ENCODE measurements at places on chromosomes 6 and 20. TPM values are rescaled to one million over a fixed set of nuclear protein-coding genes. Genes with fewer than 3 reads are reported as not detected.

Gene MICAL1
- 30.5 TPM for polyA plus RNA-seq

GRCh38 chr20:10576411-10577090, 97.2 kb downstream of the JAG1 start:
- H3K27me3 ChIP-seq = no peaks in the 10 kb centered on the region
- H3K27ac ChIP-seq = no peak overlapping the region
- H3K36me3 ChIP-seq = no peaks in the 10 kb centered on the region
- no peak overlapping the region for H3K4me3 ChIP-seq

DNA sequence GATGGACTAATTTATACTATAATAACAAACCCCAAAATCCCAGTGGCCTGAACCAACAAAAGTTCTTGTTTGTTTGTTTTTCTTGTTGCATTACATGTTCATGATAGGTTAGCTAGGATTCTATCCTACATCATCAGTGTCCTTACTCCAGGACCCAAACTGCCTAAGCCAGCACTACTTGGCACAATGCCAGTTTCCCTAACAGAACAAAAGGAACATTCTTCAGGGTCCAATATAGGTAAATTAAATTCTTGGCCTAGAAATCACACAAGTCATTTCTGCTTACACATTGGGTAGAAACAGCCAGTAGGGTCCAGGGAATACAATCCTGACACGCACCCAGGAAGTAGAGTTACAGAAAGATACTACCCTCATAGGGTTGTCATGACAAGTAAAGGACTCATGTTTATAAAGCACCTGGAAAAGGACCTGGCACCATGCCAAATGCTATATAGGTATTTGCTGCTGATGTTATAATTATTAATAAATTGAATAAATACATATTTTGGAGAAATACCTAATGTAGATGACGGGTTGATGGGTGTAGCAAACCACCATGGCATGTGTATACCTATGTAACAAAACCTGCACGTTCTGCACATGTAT, 38.8 kb downstream of the RCAN2 start:
- no peaks in the 10 kb centered on the region for H3K27me3 ChIP-seq
- DNase-seq = no peak
- no peak overlapping the region for H3K4me3 ChIP-seq
- no peaks in the 10 kb centered on the region for H3K36me3 ChIP-seq
- peaks cover 6% of the 10 kb centered on the region for H3K4me1 ChIP-seq

DNA sequence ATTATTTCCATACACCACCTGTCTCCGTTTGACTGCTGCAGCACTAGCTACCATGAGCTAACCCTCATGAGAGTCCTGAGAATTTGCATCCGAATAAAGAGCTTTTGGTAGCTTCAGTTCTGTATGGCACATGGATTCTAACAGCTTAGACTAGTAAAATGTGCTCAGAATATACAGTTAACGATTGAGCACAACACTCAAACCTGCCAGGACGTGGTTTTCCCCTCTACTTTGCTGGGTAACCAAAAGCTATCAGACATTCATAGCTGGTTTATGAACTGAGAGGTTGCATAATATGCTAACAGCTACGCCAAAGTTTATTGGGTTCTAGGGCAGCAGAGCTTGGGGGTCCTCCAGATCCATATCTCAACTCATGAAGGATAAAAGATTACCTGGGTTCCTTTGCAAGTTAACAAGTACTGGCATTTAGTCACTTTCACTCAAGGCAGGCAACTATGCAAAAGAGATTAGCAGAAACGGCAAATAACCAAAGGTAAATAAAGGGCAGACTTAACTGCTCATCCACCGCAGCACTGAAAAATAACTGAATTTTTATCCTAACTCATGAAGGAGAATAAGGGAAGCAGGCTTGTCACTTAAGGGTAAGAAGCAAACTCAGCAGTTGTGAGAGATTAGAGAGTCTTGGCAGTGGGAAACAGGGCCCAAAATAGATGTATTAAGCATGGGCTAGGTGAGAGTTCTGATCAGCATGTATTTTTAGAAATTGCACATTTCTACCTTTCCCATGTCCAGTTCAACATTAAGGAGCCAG, 29.4 kb downstream of the NUDT3 start:
- H3K27me3 ChIP-seq = no peaks in the 10 kb centered on the region
- H3K4me1 ChIP-seq = no peaks in the 10 kb centered on the region
- no peak overlapping the region for H3K27ac ChIP-seq
- no peak for DNase-seq
- no peak overlapping the region for H3K4me3 ChIP-seq

Gene NR2E1
- polyA plus RNA-seq = not detected

GRCh38 chr20:54086507-54087039, 16.2 kb upstream of the BCAS1 start:
- H3K4me3 ChIP-seq = no peak overlapping the region
- H3K36me3 ChIP-seq = no peaks in the 10 kb centered on the region
- peak; percentile 48 for DNase-seq
- no peak overlapping the region for H3K27ac ChIP-seq
- peaks cover 3% of the 10 kb centered on the region for H3K27me3 ChIP-seq
- no peaks in the 10 kb centered on the region for H3K4me1 ChIP-seq

DNA sequence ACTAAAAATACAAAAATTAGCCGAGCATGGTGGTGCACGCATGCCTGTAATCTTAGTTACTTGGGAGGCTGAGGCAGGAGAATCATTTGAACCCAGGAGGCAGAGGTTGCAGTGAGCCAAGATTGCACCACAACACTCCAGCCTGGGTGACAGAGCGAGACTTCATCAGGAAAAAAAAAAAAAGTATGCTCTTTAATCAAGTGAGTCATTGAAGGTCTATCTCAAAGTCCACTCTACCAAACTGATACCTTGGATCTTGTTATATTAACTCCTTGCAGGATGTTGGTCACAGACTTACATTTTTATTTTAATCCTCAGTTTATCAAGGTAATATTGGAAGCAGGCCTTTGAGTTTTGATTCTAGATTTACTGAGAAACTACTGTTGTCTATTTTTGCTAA, 348.7 kb downstream of the COL12A1 start:
- no peaks in the 10 kb centered on the region for H3K36me3 ChIP-seq
- no peak overlapping the region for H3K4me3 ChIP-seq
- no peak overlapping the region for H3K27ac ChIP-seq
- H3K4me1 ChIP-seq = no peaks in the 10 kb centered on the region
- no peaks in the 10 kb centered on the region for H3K27me3 ChIP-seq

DNA sequence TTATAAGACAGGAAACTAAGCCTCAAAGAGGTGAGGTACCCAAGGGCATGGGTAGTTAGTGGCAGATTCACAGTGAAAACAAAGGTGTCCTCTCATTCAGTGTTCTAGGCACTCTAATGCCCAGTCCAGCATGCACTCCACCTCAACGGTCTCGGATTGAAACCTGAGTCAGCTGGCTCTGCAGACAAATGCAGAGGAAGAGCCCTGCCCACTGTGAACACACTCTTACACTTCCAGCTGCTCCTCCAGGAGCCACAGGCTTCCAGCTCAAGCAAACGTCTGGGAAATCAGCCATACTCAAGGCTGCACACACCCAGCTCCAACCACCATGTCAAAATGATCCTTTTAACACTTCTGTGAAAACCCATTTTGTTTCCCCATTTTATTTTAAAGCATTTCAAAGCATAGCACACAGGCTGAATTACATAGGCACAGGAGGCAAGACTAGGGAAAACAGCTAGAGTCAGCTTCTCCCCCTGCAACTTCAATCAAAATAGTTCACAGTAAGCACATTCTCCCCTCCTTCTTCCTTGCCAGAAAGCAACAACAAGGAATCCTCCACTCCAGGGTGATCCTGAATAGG, 3.0 kb upstream of the IL17A start:
- no peaks in the 10 kb centered on the region for H3K4me1 ChIP-seq
- H3K36me3 ChIP-seq = no peaks in the 10 kb centered on the region
- no peaks in the 10 kb centered on the region for H3K27me3 ChIP-seq

DNA sequence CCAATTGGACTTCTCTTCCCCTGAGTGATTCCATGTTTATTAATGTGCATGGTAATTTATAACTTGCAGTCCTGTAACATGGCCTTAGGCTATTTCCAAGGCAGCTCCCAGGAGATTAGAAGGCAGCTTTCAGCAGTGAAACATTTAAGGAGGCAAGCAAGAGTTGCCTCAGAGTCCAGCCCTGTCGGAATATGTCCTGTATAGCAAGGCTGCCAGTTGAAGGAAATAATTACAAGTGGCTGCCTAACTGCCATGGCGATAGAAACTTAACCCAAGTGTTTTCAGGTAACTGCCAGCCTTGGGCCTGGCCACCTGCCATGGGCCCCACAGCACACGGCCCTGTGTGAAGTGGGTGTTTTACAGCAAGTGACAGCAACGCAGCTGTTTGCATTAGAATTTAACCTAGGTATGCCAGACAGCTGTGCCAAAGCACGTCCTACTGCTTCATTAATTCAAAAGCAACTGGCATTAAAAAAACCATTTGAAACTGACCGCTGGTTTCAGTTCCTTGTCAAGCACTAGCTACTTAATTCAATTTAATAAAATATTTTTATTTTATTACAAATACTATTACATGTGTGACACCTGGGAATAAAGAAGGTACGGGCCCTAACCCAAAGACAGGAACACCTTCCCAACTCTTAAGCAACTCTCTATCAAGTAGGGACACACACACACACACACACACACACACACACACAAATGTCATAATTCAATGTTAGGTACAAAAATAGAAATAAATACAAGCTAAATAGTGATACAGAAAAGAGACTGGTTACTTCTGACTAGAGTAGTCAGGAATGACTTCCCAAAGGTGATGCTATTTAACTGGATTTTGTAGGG, 151.8 kb upstream of the HEY2 start:
- no peak overlapping the region for H3K27ac ChIP-seq
- H3K27me3 ChIP-seq = no peaks in the 10 kb centered on the region
- H3K4me3 ChIP-seq = no peak overlapping the region
- H3K4me1 ChIP-seq = no peaks in the 10 kb centered on the region

Gene ANGPT4
- polyA plus RNA-seq = not detected
